ENCODE measurements at places on chromosomes 3 and 15.

- DNase-seq = no peak
Measured at GRCh38 chr3:50341537-50341936, 901 bp upstream of the RASSF1 start.

DNA sequence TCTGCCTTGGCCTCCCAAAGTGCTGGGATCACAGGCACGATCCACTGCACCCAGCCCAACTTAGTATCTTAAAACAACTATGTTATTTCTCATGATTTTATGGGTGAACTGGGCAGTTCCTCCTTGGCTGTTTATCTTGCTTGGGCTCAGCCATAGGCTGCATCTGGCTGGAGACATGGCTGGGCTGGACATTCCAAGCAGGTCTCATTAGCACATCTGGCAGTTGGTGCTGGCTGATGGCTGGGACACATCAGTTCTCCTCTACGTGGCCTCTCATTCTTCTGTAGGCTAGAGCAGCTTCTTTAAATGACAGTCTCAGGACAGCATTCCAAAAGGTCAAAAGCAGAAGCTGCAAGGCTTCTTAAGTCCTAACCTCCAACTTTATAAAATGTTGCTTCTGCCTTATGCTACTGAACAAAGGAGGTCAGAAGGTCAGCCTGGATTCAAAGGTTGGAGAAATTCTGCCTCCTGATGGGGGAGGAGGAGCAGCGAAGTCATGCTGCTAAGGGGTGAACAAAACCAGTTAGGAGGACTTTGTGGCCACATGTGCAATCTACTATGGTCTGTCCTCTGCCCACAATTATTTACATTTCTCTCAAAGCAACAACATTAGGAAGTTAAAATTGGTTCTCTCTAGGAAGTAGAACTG, 144.0 kb downstream of the AQP9 start:
- no peak for DNase-seq

GRCh38 chr15:41401904-41402267, 410 bp downstream of the NDUFAF1 start:
- DNase-seq = no peak

DNA sequence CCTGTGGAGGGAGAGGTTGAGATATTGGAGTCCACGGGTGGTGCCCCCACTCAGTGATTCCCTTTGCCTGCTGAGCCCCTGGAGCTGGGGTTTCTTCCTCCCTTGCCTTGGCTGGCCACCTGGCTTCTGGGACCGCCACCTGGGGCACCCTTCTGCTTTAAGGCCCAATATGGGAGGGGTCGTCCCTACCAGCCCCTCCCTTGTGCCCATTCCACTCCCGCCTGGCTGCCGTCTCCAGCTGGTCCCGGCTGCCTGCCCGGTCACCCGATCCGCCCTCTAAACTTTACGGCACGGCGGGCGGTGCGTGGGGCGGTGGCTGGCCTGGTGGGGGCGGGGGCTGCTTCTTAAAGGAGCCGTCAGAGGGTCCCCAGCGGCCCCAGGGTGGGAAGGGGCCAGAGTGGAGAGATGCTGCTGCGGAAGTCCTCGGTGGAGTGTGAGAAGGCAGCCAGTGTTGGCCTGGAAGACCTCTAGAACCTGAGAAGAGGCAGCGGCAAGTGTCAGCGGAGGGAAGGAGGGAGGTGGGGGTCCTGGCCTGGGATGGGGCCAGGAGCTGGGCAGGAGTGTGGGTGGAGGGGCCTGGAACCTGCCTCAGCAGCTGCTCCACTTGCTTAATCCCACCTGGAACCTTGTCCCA, 1.6 kb upstream of the SEMA3B start:
- no peak for DNase-seq

DNA sequence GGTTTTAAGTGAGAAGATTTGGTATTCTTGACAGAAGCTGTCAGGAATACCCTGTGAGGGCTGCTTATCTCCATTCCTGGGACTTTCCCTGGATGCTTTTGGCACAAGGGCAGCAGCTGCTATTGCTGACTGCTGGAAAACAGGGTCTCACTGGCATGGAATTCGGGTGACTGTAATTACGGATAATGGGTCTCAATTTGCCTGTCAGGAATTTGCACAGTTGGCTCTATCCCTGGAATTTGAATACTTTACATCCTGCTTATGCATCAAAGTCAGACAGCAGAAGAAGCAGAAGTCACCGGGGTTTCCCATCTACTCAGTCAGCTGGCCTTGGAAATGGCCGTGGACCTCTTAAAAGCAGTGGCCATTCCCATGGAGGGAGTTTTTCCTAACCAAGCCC, 25.9 kb upstream of the AKAP13 start:
- no peak for DNase-seq

DNA sequence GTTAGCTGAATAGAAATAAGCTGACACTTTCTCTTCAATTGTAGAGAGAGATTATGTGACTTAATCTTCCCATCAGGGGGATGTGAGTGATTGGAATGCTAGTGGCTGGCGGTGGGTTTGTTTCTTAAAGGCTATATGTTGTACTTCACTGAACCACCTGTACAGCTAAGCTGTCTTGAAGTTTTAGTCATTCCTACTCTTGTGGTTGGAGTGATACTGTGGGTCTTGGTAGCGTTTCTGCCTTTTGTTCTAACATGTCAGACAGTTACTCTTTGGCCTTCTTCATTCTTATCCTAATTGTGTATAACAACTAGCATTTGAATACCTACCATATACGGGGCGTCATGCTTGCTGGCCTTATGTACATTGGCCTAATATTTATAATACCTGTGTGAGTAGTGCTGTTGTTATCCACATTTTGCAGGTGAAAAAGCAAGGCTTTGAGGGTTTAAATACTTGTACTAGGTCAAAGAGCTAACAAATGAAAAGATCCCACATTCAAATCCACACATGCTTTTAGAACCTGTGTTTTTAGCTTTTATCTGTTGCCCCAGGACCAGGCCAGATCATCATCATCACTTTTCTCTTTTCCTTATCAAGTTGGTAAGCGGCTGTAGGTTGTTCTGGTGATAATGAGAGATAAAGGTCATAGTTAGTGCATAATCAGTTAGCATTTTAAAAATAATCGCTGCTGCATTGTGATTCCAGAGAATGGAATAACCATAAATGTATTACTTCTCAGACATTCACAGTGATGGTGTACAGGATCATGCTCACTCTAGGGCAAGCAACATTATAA, 50.2 kb downstream of the AKAP13 start:
- DNase-seq = no peak

GRCh38 chr15:79523266-79523665, 91.1 kb downstream of the MINAR1 start:
- DNase-seq = no peak

DNA sequence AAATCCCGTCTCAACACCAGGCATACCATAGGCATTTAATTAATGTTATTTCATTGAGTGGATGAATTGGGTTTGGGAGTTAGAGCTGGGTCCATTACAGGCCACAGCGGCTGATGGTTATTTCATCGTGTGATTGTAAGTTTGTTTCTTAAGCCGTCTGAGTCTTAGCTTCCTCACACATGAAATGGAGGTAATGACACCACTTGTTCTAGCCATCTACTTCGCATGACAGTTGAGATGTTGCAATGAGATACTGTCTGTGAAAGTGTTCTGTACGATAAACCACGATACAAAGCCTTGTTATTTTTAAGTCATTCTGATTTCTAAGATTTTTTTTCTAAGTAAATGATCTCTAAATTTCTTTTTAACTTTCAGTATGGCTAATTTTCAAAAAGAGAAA, 8.6 kb upstream of the TP63 start:
- DNase-seq = no peak

GRCh38 chr3:153313302-153313965, 151.4 kb downstream of the RAP2B start:
- DNase-seq = no peak

- no peak for DNase-seq
Measured at GRCh38 chr15:48423896-48424475, 92.8 kb downstream of the DUT start.

DNA sequence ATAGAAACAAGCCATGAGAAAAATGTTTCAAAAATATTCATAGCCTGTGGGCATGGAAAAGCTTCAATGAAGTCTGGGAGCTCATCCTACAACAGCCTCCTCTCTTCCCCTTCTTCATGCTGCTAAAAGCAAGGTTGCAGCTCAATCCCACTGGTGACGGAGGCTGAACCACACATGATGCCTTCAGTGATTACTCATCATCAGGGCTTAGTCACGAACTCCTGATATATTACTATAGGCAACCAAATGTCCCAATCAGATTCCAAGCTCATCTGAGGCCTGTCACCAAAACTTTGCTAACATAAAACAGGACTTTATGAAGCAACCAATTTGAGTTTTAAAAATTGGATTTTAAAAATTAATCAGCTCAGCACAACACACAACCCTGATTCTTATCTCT, 24.0 kb upstream of the SLC24A5 start:
- DNase-seq = no peak

DNA sequence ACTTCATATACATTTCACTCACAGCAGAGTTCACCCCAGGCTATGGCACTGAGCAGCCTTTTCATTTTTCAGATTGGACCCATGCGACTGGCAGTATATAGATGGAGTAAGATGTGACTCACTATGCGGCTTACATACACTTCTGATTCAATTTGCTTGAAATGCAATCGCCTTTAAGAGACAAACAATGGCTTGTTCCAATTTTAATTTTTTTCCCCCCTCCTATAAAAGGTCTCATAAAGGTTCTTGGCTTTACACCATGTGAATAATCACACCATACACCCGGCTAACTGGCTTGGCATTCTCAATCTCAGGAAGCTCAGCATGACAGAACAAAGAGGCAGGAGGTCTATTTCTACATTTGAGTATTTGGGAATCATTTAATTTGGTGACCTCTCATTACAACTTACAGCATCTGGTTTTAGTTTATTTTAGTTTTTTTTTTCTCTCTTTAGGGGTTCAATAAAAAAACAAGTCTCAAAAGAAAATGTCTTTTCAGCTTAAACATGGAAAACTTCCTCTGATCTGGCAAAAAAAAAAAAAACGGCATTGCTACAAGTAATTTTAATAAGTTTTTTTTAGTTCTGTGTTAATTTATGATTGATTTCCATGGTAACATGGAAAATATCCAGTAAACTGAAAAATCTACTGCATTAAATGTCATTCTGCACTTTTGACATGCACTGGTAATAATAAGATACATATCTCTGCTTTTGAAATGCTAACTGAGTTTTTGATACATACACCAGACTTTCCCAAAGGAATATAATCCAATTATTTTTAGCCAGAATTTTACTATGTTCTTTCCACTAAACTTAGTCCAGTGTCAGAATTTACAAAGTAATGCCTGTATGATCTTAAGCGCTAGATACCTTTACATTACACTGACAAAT, 38.8 kb downstream of the GADL1 start:
- no peak for DNase-seq

DNA sequence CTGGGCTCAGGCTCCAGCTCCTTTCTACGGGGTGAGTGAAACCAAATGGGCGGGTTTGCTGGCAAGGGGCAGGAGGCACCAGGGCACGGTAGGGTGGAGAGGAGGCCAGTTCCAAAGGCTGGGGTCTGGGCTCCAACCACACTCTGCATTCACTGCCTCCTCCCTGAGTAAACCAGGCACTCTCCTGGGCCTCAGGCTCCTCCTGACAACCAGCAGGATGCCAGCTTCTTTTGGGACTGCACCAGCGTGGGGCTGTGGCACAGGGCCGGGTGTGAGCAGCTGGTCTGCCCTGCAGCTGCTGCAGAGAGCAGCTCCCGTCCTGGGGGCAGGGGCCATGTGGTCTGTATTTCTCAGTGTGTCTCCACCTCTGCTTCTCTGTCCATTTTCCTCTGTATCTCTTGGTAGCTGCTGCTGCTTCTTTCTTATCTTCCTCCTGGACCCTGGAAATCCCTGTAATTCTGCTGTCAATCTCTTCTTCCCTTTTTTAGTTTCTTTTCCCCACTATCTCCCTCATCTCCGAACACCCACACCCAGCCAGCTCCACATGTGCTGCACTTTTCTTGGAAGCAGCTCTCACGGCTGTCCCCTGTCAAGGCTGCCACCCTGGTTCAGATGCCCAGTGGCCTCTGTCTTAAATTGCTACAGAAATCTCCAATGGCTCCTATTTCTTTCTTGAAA, 54.9 kb upstream of the TBC1D21 start:
- DNase-seq = no peak

- no peak for DNase-seq
Measured at GRCh38 chr15:55366981-55367380, 41.2 kb downstream of the CCPG1 start.

DNA sequence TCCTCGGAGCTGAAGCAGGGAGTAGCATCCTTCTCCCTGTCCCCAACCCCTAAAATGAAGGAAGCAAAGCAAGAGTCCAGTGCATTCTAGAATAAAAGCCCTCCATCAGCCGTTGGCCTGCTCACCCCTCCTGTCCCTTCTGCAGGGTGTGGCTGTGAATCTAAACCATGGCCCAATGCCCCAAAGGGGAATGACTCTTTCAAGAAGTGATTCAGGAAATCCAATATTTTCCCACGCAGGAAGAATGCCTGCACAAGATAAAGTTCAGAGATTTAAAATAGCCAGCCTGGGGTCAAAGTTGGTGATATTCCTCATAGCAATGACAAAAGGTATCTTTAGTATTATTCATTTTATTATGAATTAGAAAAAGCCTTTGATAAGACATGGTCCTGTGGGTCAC, 38.5 kb downstream of the SLCO2A1 start:
- no peak for DNase-seq

DNA sequence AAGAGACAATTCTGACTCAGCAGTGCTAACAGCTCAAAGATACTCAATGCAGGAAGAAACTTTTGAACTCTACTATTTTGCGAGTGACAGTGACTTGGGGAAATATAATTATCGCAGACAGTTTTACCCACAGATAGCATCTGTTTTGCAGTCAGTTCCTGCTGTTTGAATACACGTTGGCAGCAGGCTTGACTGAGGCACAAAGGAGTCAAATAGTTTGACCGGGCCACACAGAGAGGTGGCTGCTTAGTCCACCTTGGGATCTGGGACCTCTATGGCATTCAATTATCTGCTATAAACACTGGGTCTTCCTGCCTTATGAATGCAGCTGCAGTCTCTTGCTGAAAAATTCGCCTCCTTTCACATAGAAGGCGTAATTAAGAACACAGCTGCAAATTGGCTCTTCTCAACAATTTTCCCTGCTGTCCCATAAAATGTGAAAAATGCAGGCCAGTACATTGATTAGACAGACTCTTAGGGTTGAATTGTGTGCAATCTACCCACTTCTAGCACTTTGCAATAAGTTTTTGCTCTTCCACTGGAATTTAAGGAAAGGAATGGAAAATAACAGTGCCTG, 56.5 kb downstream of the OTOL1 start:
- no peak for DNase-seq

DNA sequence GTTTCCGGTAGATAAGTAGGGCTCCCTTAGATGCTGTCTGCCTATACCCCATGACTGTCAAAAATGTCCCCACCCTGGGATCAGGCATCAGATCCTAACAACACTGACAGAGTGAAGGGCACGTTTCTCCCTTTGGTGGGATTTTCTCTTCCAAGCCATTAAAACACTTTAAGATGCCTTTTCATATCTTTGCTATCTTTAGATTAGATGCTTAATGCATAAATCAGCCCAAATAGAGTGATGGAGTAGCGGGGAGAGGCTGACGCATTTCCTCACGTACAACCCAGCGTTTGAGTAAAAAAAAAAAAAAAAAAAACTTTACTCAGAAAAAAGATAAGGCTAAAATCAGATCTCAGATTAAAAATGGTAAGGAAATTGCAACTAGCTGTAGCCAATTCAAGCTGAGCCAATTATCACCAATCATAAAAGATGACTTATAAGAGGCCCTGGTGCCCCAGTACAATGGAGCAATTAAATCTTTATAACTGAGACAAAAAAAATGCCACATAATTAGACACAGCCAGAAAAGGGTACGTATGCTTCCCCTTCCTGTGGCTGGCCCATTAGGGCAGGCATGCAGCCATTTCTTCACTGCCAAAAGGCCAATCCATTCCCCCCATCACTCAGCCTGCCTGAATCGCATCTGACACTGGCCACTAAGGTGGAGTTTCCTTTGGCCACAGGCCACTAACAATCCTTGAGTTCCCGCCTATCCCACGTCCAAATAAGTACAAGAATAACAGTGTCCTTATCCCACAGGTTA, 45.0 kb downstream of the RFTN1 start:
- DNase-seq = peak; percentile 28
